ENCODE measurements at places on chromosomes 2 and 18. TPM values are rescaled to one million over a fixed set of nuclear protein-coding genes. Genes with fewer than 3 reads are reported as not detected.

The CYRIA gene
- polyA plus RNA-seq: 3.0 TPM

The SPC25 gene
- polyA plus RNA-seq: 1.0 TPM

The CCDC148 gene
- polyA plus RNA-seq: not detected

The FAM117B gene
- polyA plus RNA-seq: 2.5 TPM

The SERPINB13 gene
- 0.15 TPM for polyA plus RNA-seq

DNA sequence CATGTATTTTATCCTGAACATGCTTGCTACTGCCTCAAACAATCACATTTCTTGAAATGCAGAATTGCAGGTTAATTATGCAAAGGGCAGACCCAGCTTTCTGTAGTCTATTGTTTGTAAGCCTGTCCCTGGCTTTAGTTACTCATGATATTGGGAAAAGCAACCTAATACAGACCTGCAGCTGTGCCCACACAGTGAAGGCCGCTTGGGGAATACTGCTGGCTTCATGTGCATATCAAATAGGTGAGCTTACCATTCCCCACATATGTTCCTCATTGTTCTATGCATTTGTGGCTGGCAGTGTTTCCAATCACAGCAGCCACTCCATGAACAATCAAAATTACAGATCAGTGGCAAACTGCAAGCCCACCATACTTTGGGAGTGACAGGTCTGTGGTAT is 186.3 kb downstream of the TMEM163 start:
- DNase-seq: no peak
- H3K27ac ChIP-seq: no peak overlapping the region
- H3K27me3 ChIP-seq: no peaks in the 10 kb centered on the region
- no peaks in the 10 kb centered on the region for H3K36me3 ChIP-seq
- H3K4me1 ChIP-seq: no peaks in the 10 kb centered on the region
- no peak overlapping the region for H3K4me3 ChIP-seq

DNA sequence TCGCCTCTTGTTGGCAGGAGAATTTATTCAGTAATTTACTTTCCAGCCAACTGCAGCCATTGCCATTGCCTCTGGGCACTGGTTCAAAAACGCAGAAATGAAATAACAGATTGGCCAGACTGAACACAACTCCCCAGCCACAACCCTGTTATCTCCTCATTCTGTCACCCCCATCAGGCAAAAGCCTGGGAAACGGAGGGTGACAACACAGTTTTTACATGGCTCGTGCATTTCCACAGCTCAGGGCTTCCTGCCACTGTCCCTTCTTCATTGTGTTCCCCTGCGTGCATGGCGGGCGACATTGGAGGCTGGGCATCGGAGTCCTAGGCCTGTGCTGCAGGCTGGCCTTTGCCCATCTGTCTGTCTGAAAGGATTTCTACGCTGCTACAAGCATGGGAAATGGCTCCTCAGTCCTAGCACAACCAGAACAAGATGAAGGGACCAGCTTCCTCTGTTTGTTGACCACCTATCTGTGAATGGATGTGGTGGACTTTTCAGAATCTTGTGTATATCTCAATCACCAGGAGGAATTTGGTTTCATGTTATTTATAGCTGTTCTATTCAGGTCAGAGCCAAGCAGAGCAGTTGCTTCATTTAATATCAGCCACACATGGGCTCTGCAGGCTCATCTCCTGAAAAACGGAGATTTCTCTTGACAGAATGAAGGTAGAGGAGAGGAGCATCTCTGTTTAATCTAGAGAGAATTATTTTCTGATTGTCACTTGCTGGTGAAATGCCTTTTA is 107.0 kb downstream of the MGAT5 start:
- no peak overlapping the region for H3K4me3 ChIP-seq
- no peak overlapping the region for H3K27ac ChIP-seq
- no peaks in the 10 kb centered on the region for H3K36me3 ChIP-seq
- H3K27me3 ChIP-seq: no peaks in the 10 kb centered on the region
- peak; percentile 58 for DNase-seq

DNA sequence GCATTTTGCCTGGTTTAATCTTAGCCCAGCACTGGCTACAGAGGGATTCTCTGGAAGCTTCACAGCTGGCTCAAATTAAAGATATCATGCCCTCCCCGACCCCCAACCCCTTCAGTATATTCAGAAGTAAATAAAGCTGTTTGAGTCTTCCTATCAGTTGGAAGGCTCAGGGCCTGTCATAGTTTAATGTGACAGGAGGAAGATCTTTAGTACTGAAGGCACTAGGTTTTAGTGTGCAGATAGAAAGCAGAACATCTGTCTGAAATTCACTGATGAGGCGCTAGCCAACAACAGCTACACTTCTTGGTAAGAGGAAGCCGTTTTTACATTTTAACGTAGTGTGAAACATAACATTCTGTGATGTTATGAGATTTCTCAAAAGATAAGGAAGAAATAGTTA is 969.1 kb upstream of the CDH2 start:
- H3K4me3 ChIP-seq: no peak overlapping the region
- no peaks in the 10 kb centered on the region for H3K27me3 ChIP-seq
- no peak for DNase-seq

- no peak overlapping the region for H3K27ac ChIP-seq
- no peaks in the 10 kb centered on the region for H3K36me3 ChIP-seq
- H3K4me1 ChIP-seq: no peaks in the 10 kb centered on the region
- no peaks in the 10 kb centered on the region for H3K27me3 ChIP-seq
- no peak overlapping the region for H3K4me3 ChIP-seq
Measured at GRCh38 chr2:54969295-54969939, 80.8 kb downstream of the RTN4 start.

DNA sequence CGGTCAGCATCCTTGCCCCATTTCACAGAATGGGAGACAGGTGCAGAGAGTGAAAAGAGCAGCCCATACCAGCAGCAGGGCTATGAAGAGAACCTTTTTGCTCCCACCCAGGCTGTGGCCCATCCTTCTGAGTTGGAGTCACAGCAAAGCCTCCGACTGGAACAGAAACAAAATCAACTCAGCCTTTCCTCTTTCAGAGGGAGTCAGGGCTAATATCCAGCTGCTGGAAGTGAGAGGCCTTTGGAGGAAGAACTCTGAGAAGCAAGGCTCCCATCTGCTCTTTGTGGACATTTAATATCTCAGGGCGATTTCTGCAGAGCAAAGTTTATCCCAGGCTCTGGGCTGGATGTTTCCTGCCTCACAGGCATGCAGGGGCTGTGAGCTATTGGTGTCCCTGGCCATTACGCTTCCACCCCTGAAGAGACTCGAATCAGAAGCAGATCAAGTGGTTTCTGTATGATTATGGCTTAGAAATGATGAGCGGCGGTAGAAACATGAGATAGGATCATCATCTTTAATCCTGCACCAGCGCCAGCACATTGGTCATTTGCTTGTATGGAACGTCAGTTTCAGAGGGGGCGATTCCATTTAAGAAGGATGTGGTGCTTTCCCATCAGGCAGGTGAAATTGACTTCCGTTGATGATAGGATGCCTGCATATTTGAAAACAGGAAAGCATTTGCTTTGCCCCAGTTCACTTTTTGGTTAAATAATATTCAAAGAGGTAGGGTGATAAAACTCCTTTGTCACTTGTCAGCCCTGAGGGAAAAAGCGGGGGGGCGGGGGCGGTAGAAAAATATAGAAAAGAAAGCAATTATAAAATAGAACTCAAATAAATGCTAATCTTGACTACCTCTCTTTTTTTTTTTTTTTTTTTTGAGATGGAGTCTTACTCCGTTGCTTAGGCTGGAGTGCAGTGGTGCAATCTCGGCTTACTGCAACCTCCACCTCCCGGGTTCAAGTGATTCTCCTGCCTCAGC is 152.4 kb downstream of the LRRC30 start:
- H3K27me3 ChIP-seq: no peaks in the 10 kb centered on the region
- H3K4me3 ChIP-seq: no peak overlapping the region
- no peak for DNase-seq
- H3K27ac ChIP-seq: no peak overlapping the region

GRCh38 chr2:65313126-65313953 is 85.7 kb downstream of the ACTR2 start:
- H3K36me3 ChIP-seq: no peaks in the 10 kb centered on the region
- no peaks in the 10 kb centered on the region for H3K4me1 ChIP-seq
- no peak overlapping the region for H3K4me3 ChIP-seq
- H3K27me3 ChIP-seq: no peaks in the 10 kb centered on the region

- H3K27me3 ChIP-seq: no peaks in the 10 kb centered on the region
- no peaks in the 10 kb centered on the region for H3K36me3 ChIP-seq
- H3K4me1 ChIP-seq: no peaks in the 10 kb centered on the region
- H3K4me3 ChIP-seq: no peak overlapping the region
Measured at GRCh38 chr18:53944721-53945120, 279.7 kb downstream of the MBD2 start.

GRCh38 chr2:127559454-127559853 is 24.0 kb downstream of the MYO7B start:
- no peaks in the 10 kb centered on the region for H3K36me3 ChIP-seq
- H3K27ac ChIP-seq: no peak overlapping the region
- no peak overlapping the region for H3K4me3 ChIP-seq
- DNase-seq: no peak

DNA sequence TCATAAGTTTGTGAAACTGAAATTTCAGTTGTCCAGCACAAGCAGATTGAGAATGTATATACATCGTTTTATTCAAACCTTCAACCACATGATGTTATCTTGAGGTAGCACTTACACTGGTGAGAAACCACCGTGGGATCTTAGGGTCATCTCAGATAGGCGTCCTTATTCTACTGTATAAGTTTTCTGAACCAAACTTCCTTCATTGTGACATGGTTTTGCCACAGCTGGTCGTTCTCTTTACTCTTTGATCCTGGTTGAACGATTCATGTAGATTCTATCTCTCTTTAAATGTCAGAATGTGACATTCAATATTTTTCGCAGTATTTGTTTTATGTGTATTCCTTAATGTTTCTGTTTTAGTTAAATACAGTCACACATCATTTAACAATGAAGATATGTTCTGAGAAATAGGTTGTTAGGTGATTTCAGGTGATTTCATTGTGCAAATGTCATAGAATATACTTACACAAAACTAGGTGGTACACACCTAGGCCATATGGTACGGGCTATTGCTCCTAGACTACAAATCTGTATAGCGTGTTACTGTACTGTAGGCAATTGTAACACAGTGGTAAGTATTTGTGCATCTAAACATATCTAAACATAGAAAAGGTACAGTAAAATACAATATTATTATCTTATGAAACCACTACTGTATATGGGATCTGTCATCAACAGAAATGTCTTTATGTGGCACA is 17.9 kb upstream of the ARHGAP25 start:
- H3K27ac ChIP-seq: no peak overlapping the region
- H3K4me1 ChIP-seq: no peaks in the 10 kb centered on the region
- no peak overlapping the region for H3K4me3 ChIP-seq
- no peak for DNase-seq
- H3K36me3 ChIP-seq: no peaks in the 10 kb centered on the region
- no peaks in the 10 kb centered on the region for H3K27me3 ChIP-seq

GRCh38 chr2:98948956-98949739 is 13.1 kb upstream of the CRACDL start:
- no peaks in the 10 kb centered on the region for H3K36me3 ChIP-seq
- H3K27me3 ChIP-seq: no peaks in the 10 kb centered on the region
- H3K4me1 ChIP-seq: no peaks in the 10 kb centered on the region
- H3K27ac ChIP-seq: no peak overlapping the region

GRCh38 chr2:25341011-25341727 is 556 bp downstream of the DNMT3A start:
- H3K4me1 ChIP-seq: no peaks in the 10 kb centered on the region
- no peaks in the 10 kb centered on the region for H3K27me3 ChIP-seq
- no peak overlapping the region for H3K27ac ChIP-seq
- DNase-seq: no peak
- no peaks in the 10 kb centered on the region for H3K36me3 ChIP-seq

DNA sequence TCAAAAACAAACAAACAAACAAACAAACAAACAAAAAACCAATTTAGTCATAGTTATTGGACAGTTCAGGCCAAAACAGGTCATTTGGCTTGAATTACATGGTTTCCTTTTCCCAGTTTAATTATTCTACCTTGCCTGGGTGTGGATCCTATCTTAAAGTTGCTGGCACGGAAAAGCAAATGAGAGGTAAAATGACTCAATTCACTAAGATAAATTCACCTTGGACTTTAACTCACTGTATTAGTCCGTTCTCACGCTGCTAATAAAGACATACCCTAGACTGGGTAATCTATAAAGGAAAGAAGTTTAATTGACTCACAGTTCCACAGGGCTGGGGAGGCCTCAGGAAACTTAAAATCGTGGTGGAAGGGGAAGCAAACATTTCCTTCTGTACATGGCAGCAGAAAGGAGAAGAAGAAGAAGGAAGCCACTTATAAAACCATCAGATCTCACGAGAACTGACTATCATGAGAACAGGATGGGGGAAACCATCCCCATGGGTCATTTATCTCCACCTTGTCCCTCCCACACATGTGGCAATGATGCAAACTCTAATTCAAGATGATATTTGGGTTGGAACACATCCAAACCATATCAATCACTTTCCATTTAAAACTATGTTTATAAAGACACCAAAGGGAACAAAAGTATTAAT is 22.5 kb upstream of the TRAPPC8 start:
- no peak overlapping the region for H3K4me3 ChIP-seq
- no peaks in the 10 kb centered on the region for H3K36me3 ChIP-seq
- H3K27me3 ChIP-seq: no peaks in the 10 kb centered on the region
- no peak for DNase-seq
- no peaks in the 10 kb centered on the region for H3K4me1 ChIP-seq

GRCh38 chr2:64040161-64040560 is 20.9 kb upstream of the VPS54 start:
- no peak overlapping the region for H3K4me3 ChIP-seq
- H3K36me3 ChIP-seq: no peaks in the 10 kb centered on the region
- no peaks in the 10 kb centered on the region for H3K4me1 ChIP-seq
- no peak overlapping the region for H3K27ac ChIP-seq

- no peaks in the 10 kb centered on the region for H3K27me3 ChIP-seq
- no peaks in the 10 kb centered on the region for H3K36me3 ChIP-seq
- H3K4me3 ChIP-seq: no peak overlapping the region
- DNase-seq: no peak
Measured at GRCh38 chr2:158723181-158723838, 71.8 kb upstream of the DAPL1 start.

- DNase-seq: no peak
- H3K36me3 ChIP-seq: no peaks in the 10 kb centered on the region
- H3K4me1 ChIP-seq: no peaks in the 10 kb centered on the region
- no peak overlapping the region for H3K4me3 ChIP-seq
Measured at GRCh38 chr2:158021226-158021625, 80.5 kb upstream of the UPP2 start.

DNA sequence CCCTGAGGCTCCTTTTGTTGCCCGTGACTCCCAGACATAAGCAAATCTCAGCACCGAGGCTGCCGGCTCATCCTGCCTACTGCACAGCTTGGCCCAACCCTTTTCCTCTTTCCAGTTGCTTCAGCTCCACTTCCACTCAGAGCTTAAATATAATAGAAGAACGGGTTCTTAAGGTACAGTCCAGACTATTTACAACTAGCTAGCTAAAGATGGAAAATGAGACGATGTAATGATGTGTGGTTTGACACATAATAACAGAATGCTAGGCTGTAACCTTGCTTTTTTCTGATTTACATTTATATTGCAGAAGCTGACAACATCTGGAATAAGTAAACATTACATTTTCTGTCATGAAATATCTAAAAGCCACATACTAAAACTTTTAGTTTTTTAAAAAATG is 26.9 kb upstream of the ATP9B start:
- H3K36me3 ChIP-seq: no peaks in the 10 kb centered on the region
- H3K4me3 ChIP-seq: no peak overlapping the region
- DNase-seq: no peak

GRCh38 chr2:8985561-8986326 is 17.7 kb downstream of the MBOAT2 start:
- H3K4me3 ChIP-seq: no peak overlapping the region
- H3K27ac ChIP-seq: no peak overlapping the region
- no peak for DNase-seq
- peaks cover 1% of the 10 kb centered on the region for H3K4me1 ChIP-seq

GRCh38 chr18:45557287-45557686 is 58.0 kb upstream of the SLC14A2 start:
- H3K36me3 ChIP-seq: no peaks in the 10 kb centered on the region
- H3K27ac ChIP-seq: no peak overlapping the region
- H3K4me1 ChIP-seq: peaks cover 2% of the 10 kb centered on the region
- H3K4me3 ChIP-seq: no peak overlapping the region
- no peaks in the 10 kb centered on the region for H3K27me3 ChIP-seq
